Activated CD4-positive, alpha-beta T cell treated with anti-CD3 and anti-CD28 coated beads for 24 hours (primary cell): ENCODE measurements at places on chromosomes 12 and 14.
A peak's percentile ranks its signal among the peaks of the same experiment; 100 is the strongest.

- no peak for DNase-seq
Observed at GRCh38 chr14:65780566-65780965, 368.0 kb downstream of the FUT8 start.

GRCh38 chr14:87892763-87893162 lies 100.2 kb downstream of the GALC start:
- no peak for DNase-seq

DNA sequence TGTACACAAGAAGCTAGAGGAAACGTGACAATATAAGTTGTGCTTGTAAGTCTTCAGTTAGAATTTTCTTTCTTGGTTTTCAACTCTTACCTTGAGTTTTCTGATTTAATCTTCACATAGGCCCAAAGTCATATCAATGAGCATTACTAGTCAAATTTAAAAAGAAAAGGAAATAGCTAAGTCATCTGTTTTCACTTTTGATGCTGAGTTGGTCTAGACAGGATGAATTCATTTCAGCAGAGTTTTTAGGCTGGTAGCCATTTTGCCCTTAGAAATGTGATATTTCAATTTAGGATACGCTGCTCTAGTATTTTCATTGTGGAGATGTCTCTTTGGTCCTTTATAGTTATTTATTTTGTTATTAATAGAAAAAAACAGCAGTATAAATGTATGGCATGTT lies 44.6 kb upstream of the KRAS start:
- DNase-seq: no peak

- no peak for DNase-seq
Observed at GRCh38 chr14:67944605-67945004, 125.0 kb downstream of the RAD51B start.

- no peak for DNase-seq
Observed at GRCh38 chr12:71589478-71589881, 74.2 kb downstream of the ZFC3H1 start.

GRCh38 chr12:63949902-63950301 lies 105.4 kb downstream of the SRGAP1 start:
- DNase-seq: no peak

DNA sequence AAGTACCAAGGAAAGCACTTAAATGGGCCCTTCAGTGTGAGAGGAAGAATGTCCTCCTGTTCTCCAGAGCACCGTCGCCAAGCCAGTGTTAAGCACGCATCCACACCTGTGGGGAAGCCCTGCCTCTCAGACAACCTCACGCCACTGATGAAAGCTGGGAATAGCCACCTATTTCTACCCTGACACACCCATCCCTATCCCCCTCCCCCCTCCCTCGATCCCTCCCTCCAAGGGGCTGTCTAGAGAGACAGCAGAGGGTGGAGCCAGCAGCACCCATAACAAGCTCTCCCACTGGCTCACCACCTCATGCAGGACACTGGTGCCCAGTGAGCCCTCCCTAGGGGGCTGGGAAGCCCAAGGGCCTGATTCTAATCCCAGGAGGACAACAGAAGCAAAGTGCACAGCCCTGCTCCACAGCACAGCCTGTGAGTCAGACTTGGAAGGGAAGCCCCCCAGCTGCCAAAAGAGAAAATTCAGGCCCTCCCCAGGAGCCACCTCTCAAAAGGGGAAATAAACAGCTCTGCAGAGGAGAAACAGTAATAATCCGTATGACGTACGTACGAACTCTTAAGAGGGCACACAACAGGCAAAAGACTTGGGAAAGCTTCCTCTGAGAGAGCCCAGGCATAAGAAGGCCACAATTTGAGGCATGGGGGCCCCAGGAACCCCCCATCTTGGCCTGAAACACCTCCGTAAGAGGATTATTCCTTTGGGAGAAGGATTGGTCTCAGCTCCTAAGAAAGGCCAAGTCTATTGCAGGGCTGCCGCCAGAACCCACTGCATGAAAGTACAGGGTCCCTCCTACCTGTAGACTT lies 7.8 kb downstream of the PITPNM2 start:
- DNase-seq: no peak

- DNase-seq: no peak
Observed at GRCh38 chr12:96198965-96199364, 4.8 kb downstream of the ELK3 start.

- DNase-seq: peak; percentile 42
Observed at GRCh38 chr12:46071769-46072624, 81.6 kb upstream of the SCAF11 start.

DNA sequence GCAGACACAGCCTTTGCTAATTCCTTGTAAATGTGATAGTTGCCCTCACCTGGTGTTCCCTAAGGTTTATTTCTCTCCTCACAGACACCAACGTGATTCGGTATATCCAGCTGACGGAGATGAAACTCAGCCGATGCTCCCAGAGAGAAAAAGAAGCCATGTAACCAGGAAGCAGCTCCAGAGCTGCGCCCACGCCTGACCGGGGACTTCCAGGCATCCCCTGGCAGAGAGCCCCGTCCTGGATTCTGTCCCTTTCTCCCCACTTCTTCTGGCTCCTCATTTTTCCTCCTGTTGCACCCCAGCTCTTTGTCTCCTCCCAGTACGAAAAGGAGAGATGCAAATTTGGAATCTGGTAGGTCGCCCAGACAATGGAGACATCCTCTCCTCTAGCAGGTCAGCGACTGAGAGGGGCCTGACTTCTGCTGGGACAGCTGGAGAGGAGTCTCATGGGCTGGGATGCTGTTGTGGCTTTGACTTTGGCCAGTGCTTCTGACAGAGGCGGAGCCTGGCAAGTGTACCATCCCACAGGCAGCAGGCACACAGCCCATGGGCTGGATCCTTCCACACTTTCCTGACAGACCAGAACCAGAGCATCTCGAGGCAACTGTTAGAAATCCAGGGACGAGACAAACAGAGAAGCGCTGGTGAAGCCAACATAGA lies 29.4 kb downstream of the TTC9 start:
- DNase-seq: no peak

DNA sequence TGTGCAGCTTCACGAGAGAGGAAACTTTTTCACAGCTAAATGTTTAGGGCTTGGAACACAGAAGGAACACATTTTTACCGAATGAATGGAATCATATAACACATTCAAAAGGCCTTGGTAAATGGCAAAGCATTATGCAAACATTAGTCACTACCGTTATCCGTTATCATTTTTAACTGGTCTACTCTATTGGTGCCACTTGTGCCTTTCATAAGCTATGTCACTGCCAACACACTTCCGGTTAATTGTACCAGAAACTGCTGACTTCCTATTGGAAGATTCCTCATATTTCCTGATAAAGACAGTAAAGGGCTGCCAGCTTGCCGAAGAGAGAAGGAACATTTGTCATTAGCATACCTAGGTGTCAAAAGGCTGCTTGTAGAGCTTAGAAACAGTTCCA lies 169.2 kb downstream of the APAF1 start:
- no peak for DNase-seq

- DNase-seq: no peak
Observed at GRCh38 chr14:79180656-79181055, 1010.5 kb downstream of the NRXN3 start.

DNA sequence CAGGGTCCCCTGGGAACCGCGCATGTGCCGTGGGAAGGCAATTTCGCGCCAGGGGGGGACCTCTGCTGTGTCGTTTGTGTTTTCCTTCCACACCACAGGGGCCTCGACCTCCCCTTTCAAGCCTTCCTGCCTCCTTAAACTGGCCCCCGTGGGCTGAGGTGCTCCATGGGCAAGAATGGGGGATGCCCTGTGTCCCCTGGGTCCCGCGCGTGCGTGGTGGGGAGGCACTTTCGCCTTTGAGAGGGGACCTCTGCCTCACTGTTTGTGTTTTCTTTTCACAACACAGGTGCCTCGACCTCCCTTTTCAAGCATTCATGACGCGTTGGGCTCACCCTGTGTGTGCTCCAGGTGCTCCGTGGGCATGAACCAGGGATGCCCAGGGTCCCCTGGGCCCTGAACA lies 348.8 kb downstream of the ALG10 start:
- DNase-seq: no peak

DNA sequence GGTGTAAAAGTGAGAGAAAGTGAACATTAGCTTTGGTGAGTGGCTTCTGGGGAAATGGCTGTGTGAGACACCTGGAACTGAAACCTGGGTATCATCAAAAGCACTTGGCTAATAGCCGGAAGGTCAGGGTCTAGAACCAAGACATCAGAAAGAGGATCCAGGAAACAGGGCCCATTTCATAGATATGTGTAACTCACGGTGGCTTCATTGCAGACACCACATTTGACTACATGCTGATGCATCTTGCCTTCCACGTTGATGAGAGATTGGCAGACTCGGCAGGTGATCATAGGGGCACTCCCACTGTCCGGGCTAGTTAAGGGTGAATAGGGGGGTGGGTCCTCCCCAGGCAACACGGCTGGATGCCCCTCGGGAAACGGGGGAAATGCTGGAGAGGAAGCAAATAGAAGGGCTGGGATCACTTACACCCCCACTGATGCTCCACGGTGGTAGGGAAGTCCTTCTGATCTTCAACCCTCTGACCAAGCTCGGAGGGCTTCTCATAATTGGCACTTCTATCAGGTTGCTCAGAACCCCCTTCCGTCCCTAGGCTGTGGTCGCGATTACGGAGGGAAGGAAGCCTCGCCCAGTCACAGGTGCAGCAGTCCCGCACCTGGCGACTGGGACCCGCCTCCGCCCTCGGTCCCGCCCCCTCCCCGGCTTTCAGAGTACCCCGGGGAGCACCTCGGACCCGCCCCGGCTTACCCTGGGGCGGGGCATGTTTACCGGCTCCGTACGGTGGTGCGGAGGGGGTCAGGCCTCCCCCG lies 593 bp downstream of the PIP4P1 start:
- DNase-seq: peak; percentile 16

- DNase-seq: no peak
Observed at GRCh38 chr12:778615-779014, 26.2 kb downstream of the WNK1 start.

GRCh38 chr12:103769240-103769945 lies 71.6 kb downstream of the NT5DC3 start:
- DNase-seq: no peak
